ENCODE measurements at places on chromosomes 11 and 22.

- DNase-seq: peak; percentile 59
These were observed 94.5 kb downstream of the ME3 start for GRCh38 chr11:86577644-86578636.

GRCh38 chr11:61577383-61578118, 3.3 kb downstream of the SYT7 start:
- no peak for DNase-seq

- DNase-seq: peak; percentile 39
These were observed 889 bp upstream of the DMC1 start for GRCh38 chr22:38570779-38571364.

- DNase-seq: no peak
These were observed 61.5 kb downstream of the NUP98 start for GRCh38 chr11:3735827-3736226.

DNA sequence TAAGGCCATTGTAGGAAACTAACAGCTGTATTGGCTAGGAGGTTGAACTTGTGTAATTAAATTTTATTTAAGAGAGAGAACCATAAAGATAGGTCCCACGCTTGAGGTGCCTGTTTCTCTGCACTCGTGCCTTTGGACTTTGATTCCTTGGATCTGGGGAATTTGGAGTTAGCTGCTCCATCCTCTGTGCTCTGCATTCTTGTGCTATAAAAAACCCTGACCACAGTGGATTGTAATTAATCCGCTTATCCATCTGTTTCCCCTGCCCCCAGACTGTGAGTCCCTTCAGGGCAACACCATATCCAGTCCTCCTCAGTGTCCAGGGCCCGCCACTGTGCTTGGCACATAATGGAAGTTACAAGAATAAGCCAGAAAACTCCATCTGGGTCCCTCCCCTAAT, 169.8 kb downstream of the SPON1 start:
- no peak for DNase-seq

DNA sequence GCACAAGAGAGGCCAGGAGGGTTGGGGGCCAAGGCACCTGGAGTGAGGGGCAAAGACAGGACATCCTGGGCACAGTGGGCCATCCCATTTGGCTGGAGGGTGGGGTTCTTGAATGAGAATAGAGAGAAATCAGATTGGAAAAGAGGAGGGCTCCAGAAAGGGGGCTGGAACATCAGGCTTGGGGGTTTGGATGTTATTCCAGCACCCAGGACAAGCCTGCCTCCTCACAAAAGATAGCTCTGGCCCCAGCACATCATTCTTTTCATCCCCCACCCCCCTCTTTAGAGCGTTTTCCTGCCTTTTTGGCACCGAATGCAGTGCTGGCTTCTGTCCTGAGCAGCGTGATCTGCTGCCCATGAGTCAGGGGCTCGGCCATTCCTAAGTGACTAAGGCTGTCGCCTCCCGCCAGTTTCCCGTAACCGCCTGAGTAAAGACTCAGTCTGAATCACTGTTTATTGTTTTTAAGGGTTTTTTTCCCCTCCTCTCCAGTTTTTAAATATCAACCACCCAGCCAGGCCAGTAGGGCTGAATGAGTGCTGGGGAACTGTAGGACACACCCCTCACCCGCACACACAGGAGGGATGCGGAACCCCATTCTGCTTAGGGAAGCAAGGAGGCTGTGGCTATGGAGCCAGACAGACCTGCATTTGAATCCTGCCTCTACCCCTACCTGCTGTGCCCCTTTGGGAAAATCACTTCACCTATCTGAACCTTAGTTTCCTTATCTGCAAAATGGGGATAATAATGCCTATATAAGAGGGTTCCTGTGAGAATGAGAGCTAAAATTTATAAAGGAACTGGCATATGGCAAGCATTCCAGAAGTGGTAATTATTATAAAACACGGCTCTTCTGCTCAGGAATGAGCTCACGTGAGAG, 32.4 kb upstream of the NAV2 start:
- DNase-seq: no peak

All from HT-29 (cell line).